M059J (cell line): ENCODE measurements at places on chromosomes 1 and 21. TPM values are rescaled to one million over a fixed set of nuclear protein-coding genes. Genes with fewer than 3 reads are reported as not detected.

C4BPA gene
- 0.10 TPM in 1 of 2 replicates, not detected in the other for total RNA-seq

DNA sequence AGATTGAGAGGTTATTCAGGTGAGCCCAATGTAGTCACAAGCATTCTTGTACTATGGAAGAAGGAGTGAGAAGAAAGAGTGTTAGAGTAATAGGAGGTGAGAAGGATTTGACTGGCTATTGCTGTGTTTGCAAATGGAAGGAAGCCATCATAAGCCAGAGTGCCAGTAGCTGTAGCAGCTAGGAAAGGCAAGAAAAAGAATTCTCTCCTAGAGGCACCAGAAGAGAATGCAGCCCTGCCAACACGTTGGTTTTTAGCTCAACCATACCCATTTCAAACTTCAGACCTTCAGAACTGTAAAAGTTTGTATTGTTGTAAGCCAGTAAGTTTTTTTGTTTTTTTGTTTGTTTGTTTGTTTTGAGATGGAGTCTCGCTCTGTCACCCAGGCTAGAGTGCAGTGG, 8.9 kb upstream of the IL12RB2 start:
- DNase-seq, result no peak

- DNase-seq, result no peak
Measured at GRCh38 chr1:193545171-193545570, 358.8 kb upstream of the B3GALT2 start.

GRCh38 chr21:14453339-14454015, 70.5 kb upstream of the HSPA13 start:
- DNase-seq, result no peak

SASS6 gene
- total RNA-seq, result 9.4 and 10.1 TPM in 2 replicates

DNA sequence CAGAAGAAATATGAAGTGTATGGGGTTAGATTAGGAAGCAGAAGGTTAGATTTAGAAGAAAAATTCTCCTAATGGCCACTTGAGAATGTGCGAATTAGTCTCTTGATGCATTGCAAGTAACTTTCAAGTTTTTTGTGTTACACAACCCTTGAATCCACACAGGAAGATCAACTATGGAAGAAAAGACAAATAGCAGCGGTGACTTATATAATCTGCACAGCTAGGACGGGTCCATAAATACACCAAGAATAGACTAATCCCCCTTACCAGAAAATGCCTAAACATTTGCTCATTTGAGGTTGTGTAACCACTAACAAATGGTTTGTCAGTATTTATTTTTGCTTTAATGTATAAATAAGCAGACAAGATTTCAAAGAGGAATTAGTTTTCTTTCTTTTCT, 182.6 kb downstream of the TGFB2 start:
- peak; percentile 30 for DNase-seq

PKP1 gene
- total RNA-seq, result 0.15 TPM in 1 of 2 replicates, not detected in the other
